Osteoblast (primary cell): ENCODE measurements at places on chromosomes 3 and 15.
A peak's percentile ranks its signal among the peaks of the same experiment; 100 is the strongest.

- no peak for DNase-seq
These were observed 158.3 kb upstream of the LPP start for GRCh38 chr3:187995667-187996066.

- DNase-seq, result no peak
These were observed 7.8 kb upstream of the LIPC start for GRCh38 chr15:58423831-58424608.

GRCh38 chr3:63056932-63057331 is 181.7 kb upstream of the CADPS start:
- no peak for DNase-seq

DNA sequence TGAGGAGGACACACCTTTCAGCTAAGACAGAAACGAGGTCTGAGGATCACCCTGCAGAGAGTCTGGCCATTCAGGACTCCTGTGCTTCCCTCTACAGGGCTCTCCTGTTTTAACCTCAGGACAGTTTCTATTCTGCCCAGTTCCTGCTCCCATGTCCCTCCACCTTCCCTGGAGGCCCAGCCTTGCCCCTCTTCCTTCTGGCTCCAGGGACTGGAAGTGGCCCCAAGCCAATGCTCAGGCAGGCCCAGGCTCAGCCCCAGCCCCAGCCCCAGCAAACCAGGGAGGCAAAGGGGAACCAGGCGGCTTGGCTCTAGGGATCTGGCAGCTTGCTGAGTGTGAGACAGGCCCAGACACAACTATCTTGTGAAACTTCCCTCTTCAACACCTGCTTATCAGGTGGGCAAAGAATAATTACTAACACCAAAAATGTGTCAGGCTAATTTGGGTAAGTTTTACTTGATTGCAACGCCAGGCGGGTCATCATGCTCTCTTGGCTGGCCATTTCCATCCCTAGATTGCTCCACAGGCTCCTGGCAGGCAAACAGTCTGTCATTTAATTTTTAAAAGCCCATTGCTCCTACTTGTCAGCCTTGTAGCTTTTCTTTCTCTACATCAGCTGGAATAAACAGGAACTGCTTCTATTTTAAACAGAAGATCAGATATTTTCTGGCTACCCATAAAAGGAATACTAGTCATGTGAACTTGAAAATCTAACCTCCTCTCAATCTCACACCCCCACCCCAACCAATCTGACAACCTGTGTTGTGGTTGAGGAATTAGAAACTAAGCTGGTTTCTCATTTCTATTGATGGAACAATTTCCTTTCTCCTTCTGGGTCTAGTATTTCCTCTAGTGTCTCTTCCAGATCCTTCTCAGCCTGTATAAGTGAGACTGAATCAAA is 33.5 kb downstream of the UPK1B start:
- DNase-seq, result peak; percentile 63

DNA sequence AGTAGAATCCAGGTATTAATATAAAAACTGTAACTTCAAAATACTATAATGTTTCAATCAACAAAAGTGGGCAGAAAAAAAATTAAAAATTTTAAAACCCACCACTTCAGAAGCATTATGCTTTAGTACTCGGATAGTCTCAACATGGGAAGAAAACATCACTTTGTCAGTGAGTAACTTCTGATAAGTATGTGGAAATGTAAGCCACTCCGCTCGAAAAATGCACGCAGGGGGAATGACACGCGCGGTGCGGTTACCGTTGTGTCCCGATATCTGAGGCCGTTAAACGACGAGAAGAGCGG is 656 bp downstream of the NGLY1 start:
- DNase-seq, result peak; percentile 89

GRCh38 chr15:22893081-22893480 is 54.6 kb downstream of the NIPA2 start:
- DNase-seq, result no peak

DNA sequence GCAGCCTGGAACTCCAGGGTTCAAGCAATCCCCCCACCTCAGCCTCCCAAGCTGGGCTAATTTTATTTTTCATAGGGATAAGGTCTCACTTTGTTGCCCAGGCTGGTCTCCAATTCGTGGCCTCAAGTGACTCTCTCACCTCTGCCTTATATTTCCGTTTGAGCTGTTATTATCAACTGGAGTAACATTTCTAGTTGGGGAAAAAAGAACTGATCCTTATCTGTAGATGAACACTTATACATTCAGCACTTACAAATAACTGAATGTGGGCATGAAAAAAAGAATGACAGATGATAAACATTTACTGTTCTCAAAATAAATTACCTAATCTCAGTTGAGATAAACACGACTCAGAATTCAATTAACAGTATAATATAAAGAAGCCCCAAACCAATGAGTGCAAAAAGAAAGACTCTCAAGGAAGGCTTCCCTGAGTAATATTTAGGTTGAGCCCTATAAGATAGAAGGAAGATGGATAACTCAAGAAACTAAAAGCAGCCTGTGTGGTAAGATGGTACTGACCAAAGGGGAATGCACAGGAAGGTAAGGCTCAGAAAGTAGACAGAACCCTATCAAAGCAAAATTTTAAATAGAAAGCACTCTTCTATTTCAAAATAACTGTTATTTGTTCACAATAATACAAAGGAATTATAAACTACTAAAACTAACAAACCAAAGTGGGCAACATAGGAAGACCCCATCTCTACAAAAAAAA is 11.8 kb downstream of the UBE3A start:
- no peak for DNase-seq

GRCh38 chr3:100438623-100438974 is 37.3 kb downstream of the LNP1 start:
- DNase-seq, result no peak

DNA sequence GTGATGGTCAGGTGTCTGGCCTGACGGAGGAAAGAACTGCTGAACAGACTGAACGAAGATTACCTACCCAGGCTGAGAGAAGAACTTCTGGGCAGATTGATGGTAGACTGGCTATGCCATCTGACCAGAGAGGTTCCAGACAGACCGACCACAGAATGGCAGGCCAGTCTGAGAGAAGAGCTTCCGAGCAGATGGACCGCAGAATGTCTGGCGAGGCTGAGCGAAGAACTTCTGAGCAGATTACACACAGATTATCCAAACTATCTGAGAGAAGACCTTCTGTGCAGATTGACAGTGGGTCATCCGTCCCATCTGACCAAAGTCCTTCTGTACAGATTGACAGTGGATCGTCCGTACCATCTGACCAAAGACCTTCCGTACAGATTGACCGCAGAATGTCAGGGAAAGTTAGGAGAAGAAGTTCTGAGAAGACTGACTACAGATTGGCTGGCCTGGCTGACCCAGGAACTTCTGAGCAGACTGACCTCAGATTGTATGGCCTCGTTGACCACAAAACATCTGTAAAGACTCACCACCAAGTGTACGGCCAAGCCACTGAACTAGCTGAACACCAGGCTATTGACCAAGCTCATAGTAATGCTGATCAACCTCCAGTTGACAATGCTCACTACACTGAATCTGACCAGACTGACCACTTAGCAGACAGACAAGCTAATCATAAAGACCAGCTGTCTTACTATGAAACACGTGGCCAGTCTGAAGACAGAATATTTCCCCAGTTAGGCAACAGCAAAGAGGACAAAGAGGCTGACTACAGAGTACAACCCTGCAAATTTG is 812 bp downstream of the TEX55 start:
- DNase-seq, result no peak

DNA sequence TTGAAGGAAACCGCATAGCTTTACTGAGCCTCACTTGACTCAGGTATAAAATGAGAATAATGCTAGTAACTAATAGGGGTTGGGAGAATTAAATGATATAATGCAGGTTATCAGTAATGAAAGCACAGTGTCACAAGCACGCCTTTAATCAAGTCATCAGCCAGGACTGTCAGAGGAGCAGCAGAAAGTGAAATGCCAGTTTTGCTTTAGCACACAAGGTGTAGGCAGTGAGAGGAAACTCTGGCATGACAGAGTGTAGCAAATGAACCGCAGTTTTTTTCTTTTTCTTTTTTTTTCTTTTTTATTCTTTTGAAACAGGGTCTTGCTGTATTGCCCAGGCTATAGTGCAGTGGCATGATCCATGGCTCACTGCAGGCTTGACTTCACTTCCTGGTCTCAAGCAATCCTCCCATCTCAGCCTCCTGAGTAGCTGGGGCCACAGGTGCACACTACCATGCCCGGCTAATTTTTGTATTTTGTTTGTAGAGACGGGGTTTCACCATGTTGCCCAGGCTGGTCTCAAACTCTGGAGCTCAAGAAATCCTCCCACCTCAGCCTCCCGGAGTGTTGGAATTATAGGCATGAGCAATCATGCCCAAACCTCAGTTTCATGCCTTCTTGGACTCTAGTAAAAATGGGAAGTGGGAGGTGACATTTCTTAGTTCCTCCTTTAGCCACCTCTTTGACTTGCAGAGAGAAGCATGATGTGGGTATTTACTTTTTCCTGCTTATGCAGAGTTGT is 9.7 kb upstream of the SCAANT1 start:
- DNase-seq, result no peak

GRCh38 chr3:66536791-66537190 is 36.0 kb upstream of the LRIG1 start:
- no peak for DNase-seq

DNA sequence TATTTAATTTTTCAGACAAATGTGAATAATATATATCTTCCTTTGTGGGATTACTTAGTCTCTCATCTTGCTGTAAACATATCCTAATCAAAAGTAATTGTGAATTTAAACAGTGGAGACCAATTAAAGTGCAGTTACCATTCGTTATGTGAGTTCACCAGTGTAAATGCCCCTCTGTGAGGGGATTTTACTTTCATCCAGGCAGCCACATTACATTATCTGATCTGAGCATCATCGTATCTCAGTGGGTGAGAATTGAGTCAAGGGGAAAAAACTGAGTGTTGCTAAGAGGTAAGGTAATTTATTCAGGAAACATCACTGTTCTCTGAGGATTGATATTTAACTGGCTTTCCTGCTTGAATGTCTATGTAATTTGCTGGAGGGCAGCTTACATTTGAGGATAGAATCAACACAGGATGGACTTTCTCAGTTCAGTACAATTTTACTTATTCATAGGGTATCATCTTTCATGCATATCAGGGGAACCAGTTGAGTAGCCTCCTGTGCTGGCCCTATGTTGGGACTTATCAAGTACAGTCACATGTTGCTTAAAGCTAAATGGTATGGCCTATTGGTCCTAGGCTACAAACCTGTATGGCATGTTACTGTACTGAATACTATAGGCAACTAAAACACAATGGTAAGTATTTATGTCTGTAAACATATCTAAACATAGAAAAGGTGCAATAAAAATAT is 219.7 kb downstream of the CD47 start:
- DNase-seq, result no peak

DNA sequence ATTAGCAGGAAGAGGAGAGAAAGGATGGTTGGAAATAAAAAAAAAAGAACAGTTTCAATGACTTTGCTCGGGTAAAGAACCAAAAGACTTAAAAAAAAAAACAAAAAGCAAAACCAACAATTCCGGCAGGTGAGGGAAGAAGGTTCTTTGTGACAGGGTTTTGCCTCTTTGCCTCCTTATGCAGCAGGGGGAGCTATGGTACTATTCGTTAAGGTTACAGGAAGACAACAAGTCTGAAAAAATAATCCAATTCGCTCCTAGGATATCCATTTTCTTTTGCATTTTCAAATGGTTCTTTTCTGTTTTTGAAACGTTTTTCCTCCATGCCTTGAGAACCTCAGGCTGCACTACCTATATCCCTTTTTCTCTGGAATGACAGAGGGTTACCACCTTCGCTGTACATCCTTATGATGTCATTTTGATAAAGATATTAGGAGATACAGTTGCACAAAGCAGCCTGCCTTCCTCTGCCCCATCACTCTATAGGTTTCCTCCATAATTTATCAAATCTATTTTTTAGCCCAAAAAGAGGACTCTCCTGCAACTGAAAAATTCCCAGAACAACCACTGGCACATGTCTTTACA is 55.0 kb downstream of the CFAP20DC start:
- peak; percentile 74 for DNase-seq

DNA sequence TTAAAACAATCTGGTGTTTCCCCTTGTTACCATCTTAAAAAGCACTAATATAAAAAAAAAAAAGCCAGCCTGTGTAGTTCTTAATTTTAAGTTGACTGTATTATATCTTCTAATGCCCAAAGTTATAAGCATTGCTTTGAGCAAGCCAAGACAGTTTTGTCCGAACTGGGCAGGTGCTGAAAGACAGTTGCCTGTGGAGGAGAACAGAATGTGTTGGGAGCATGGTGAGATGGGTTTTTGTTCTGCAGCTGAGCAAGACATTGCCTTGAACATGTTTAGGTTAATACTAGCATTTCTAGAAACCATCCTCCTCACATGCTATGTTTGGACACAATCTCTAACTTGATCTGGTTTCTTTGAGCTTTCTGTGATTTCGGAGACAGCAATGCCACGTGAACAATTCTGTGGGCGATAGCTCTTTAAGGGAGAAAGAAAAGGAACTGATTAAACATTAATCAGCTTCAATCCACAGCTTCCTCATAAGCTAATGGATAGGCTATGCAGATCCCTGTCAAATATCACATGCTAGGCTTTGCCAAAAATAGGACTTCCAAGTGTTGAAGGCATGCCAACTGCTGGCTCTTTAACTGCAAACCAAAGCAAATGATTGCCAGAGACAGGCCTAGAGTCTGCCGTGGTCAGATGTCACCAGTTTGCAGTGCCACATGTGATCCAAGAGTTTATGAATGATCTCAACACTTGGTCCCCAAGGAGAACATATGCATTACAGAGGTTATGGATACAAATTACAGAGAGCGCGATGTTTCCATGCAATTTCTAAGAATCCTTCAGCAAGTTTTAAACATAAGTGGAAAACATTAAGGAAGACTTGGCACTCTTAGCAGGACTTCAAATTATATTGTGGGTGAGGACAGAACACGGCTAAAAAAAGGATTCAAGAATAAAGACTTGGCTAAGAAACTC is 428.1 kb downstream of the ROBO2 start:
- DNase-seq, result no peak

DNA sequence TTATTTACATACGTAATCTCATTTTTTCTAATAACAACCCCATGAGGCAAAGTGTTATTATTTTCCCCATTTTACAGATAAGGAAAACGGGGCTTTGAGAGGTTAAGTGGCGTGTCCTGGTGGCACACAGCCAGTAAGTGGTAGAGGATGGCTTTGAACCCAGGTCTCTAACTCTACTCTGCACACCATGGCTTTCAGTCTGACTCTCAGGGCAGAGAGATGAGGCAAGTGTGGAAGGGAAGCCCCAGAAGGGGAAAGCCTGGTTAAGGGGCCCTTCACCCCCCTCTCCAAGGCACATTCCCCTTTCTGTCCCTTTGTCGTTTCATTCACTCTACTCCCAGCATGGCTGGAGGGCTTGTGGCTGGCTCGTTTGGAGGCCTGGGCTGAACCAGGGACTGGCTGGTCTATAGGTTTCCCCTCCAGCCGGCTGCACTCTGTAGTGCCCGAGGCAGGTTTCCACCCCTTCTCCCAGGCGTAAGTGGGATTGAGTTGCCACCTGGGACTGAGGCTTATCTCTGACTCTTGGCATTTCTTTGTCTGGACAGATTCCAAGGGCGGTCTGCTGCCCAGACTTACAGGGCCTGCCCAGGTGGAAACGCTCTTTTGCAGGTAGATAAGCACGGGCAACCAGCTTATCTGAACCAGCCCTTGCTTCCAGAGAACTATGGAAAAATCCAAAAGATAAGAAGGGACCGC is 12.1 kb downstream of the SEMA4B start:
- DNase-seq, result peak; percentile 26

GRCh38 chr3:11593318-11594034 is 50.2 kb downstream of the VGLL4 start:
- no peak for DNase-seq

- DNase-seq, result no peak
These were observed 185.9 kb upstream of the CADM2 start for GRCh38 chr3:84772841-84773240.
